ENCODE measurements at places on chromosomes 6 and 20.

DNA sequence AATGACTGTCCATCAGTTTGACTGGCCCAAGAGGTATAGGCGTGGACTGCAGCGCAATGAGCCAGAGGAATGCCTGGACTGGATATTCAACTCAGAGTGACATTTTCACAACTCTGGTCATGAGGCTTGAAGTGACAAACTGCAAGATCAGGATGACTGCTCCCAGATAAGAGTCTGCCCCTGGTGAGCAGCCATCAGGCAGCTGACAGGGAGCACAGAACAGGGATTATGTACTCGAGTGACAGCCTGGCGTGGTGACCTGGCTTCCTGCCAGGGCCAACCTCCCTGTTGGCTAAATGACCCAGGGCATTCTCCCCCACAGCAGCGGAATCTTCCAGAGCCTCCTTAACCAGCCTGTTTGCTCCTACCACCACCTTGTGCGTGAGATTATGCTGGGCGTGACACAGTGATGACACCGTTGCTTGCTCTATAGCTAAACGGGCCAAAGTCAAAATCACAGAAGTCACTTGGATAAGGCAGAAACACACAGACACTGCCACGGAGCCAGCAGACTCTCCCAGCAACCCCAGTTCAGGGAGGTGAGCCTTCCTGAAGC lies 209.1 kb upstream of the JARID2 start:
- DNase-seq = no peak

DNA sequence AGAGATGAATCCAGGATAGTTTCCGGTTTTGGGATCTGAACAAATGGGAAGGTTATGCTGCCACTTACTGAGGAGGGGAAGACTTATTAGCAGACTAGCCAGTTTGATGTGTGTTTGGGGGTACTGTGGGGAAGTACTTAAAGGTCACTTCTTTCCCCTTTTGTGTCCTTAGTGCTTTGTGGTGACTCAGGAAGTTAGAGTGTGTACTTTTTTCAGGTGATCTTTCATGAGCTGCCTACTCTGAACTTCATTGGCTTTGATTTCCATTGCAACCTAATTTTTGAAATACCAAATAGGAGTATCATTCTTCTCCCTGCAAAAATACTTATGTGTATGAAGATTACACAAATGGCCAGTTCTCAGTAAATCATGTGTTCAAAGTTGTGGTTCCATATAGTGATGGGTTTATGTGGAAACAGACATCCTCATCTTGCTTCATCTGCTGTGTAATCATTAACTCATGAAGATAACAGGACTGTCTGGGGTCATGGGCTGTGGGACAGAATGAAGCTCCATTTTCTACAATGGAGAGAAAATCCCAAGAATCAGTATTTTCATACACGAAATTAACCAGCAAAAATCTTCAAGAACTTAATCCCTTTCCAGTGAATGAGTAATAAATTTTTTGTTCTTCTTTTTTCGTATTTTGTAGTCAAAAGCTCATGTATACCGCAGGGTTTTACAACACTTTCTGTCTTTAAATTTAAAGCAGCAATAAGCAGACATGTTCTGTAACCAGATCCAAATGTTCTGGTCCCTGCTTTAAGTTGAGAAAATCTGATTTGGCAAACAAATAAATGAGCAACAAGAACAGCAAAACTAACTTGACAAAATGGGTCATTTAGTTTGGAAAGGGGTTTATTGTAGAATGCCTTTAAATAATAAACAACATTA lies 272.2 kb upstream of the FLRT3 start:
- no peak for DNase-seq

DNA sequence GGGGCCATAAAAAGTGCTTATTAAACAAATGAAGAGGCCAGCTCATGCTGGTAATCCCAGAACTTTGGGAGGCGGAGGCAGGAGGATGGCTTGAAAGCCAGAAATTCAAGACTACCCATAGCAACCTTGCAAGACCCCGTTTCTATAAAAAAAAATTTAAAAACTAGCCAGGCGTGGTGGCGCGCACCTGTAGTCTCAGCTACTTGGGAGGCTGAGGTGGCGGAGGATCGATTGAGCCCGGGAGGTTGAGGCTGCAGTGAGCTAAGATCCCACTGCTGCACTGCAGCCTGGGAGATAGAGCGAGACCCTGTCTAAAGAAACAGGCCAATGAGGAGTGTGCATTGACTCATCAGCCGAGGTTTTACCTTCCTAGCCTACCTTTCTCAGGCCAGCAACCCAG lies 15.2 kb downstream of the NPEPL1 start:
- DNase-seq = no peak

- DNase-seq = no peak
Measured at GRCh38 chr6:41215777-41216176, 12.4 kb upstream of the TREML4 start.

DNA sequence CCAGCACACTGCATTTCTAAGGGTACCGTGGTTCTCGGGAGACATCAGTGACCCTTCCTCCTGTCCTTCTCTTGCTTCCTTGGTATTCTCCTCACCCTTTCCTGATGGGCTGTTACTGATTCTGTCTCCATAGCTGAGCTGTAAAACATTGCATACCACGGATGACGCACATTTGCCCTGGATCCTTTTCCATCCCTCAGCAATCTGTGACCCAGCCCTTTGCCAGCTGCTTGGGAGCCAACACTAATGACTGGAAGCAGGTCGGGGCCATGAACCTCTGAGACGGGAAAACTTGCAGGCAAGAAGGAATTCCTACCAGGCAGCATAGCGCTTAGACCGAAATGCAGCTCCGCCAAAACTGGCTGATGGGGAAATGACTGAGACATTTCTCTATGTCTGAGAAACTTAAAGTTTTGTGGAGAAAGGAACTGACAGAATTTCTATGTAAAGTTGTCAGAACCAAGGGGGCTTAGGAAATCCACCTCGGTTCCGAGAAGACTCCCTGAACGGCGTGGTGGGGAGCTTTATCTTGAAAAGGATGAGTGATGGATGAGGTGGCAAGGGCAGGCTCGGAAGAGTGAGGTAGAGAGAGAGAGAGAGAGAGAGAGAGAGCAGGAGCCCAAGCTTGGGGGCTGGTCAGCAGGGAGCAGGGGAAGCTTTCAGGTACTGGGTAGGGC lies 19.2 kb downstream of the TUBB2B start:
- DNase-seq = no peak

DNA sequence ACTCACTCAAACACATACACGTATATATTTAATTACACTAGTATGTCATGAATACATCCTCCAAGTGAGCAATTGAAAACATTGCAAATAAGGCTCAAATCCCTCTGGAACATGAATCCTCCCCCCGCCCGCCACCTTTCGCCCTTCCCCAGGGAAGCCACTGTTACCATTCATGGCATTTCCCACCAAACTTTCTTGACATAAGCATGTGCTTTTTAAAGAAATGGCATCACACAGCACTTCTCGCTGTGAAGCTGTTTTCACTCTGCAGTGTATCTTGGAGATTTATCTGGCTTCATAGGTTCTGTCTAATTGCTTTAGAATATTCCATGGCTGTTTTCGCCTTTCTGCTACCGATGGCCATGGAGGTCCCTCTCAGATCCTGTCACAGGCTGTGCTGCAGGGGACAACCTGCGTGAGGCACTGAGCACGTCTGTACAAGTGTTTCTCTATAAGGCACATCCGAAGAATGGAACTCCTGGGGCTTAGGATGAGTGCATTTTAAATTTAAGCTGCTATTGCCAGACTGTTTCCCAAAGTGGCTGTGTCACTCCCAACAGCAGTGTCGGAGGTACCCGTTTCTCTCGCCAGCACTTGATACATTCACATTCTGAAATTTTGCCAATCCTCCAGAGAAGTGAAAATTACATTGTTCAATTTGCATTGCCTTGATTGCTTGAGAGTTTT lies 22.2 kb upstream of the PHACTR3 start:
- DNase-seq = no peak

DNA sequence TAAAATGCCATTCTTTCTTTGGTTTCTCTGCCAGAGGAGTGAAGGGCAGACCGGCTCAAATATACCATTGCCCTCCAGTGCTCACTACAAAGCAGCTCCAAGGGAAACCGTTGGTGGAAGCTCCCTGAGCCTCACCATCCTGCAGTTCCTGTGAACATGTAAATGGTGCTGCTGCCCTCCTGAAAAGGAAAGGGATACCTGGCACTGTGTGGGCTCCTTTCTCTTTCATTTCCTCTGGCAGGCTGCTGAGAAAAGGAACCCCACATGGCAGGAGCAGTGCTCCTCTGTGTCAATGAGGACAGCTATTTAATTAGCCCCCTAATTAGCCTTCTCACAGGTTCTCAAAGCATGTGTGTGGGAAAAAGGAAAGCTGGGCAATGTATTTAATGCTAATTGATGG lies 142.5 kb downstream of the KLHL32 start:
- no peak for DNase-seq

DNA sequence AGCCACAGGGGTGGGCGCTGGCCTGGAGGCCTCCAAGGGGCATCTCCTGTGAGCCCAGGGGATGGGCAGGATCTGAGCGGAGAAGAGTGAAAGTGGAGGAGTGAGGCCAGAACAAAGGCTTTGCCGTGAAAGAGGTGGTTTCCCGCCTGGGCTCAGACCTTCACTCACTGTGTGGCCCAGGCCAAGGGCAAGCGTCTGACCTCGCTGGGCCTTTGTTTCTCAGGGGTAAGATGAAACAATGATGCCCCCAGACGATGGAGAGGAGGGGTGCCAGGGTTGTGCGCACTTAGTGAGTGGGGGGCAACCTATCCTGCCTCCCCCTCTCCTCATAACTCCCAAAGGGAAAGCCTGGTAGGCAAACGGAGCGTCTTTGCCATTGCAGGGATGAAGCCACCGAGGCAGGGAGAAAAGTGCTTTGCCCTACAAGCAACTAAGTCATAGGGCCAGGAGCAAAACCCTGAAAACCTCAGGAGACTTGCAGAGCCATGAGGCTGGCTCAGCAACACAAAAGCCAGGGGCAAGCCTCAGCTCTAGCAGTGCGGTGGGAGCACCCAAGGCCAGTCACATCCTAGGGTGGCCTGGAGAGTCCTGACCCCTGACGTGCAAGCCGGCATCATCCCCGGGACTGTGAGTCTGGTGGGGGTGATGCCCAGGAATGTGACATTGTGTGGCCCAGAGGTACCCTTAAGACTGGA lies 897 bp upstream of the STMN3 start:
- no peak for DNase-seq

DNA sequence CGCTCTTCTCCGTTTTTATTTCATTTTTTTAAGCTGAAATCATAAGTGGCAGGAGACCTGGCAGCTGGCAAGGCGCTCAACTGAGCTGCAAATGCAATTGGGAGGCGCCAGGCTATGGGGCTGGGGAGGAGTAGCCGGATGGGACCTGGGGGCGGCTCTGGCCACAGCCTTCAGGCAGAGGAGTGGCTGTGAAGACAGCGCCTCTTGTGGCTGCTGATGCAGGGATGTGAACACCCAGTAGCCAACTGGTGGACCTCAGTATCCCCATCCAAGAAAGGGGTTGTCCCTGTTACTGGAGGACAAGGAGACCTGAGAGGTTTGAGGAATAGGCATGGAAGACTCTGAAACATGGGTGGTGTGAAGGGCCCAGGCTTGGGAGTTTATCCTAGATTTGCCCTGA lies 12.6 kb downstream of the KCNK17 start:
- no peak for DNase-seq

DNA sequence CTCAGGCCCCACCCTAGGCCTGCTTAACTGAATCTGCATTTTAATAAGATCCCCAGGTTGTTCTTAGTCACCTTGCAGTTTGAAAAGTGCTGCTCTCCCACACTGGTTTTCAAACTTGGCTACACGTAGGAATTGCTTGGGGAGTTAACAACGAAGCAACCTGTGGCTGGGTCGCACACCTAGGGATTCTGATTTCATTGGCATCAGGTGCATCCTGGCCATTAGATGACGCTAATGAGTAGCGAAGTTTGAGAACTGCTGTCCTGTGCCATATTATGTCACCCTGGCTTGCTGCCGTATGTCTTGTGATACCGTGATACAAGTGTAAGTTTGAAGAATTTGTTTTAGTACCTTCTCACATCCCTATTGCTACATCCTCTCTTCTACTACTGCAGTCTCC lies 28.2 kb upstream of the FUCA2 start:
- DNase-seq = no peak

DNA sequence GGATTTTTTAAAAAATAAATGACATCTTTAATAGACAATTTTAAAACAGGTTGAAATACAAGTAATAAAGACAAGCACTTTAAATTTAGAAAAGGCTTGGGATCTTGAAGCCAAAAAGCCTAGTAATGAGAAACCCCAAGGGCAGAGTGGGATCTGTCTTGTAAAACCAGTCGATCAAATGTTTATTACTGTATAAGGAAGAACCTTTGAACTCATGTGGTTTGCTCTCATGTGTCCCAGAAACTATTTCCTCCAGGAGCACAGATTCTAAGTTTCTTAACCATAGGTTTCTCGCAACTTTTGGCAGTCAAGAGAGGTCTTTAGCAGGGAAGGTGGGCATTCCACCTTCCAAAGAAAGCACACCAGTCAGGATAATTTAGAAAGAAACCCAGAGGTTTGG lies 541.7 kb upstream of the BTBD3 start:
- DNase-seq = no peak

DNA sequence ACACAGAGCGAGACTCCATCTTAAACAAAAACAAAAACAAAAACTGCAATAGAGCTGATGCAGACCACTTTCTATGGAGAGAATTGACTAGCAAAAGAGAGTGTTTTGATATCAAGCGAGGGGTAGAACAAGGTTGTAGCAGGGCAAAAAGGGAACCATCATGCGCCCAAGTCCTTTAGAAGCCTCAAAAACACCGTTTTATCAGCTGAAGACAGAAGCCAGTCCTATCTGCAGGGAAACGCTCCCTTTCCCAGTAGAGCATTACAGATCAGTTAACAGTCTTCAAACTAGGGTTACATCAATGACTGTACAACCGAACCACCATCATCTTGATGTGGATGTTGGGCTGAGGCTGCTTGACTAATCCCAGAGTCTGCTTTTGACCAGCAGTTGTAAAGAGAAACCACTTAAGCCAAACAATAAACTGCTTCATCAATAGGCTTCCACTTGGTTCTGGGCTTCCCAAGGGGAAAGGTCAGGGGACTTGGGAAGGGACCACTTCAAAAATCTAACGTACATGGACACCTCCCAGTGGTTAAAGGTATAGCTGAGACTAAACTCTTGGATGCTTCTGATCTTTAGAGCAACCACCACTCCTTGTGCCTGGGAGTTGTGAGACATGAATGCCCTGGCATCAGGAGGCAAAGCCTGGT lies 59.6 kb upstream of the SPDEF start:
- no peak for DNase-seq

DNA sequence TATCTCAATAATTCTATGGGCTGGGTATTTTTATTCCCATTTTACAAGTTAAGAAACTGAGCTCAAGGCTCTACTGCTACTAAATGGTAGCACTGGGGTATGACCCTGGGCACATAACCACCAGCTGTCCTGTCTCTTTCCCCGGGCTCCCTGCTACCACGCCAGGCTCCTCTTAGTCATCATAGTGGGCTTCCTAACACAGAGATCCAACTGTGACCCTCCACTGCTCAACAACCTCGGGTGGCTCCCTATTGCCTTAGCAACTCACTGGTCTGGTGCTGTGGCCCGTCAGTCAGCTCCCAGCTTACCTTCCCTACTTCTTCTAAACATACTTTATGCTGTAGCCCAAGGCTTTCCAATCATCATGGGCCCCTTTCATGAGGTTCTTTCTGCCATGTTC lies 4.5 kb downstream of the KIAA1755 start:
- DNase-seq = no peak

DNA sequence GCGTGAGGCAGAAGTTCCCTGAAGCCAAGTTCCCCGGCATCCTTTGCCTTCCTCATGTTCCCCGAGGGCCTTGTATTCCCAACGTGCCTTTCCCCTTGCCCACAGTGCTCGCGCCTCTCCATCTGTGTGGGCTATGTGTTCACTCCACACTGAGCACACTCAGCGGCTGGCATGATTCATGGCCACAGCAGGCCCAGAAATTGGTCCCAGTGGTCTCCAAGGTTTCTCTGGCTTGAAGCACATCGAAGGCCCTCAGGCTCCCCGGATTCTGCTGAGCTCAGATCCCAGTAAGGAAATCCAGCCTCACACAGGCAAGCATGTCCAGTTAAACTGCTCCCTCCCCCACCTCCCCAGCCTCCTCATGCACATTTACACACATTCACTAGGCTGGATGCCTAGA lies 123.6 kb downstream of the ISM1 start:
- no peak for DNase-seq
